ENCODE measurements at places on chromosomes 13 and 19. TPM values are rescaled to one million over a fixed set of nuclear protein-coding genes. Genes with fewer than 3 reads are reported as not detected.

- H3K27me3 ChIP-seq = peaks cover 22% of the 10 kb centered on the region
- no peaks in the 10 kb centered on the region for H3K36me3 ChIP-seq
- H3K4me3 ChIP-seq = no peak overlapping the region
- H3K27ac ChIP-seq = no peak overlapping the region
These were observed 20.9 kb upstream of the C1QTNF9B start for GRCh38 chr13:23918208-23918607.

DNA sequence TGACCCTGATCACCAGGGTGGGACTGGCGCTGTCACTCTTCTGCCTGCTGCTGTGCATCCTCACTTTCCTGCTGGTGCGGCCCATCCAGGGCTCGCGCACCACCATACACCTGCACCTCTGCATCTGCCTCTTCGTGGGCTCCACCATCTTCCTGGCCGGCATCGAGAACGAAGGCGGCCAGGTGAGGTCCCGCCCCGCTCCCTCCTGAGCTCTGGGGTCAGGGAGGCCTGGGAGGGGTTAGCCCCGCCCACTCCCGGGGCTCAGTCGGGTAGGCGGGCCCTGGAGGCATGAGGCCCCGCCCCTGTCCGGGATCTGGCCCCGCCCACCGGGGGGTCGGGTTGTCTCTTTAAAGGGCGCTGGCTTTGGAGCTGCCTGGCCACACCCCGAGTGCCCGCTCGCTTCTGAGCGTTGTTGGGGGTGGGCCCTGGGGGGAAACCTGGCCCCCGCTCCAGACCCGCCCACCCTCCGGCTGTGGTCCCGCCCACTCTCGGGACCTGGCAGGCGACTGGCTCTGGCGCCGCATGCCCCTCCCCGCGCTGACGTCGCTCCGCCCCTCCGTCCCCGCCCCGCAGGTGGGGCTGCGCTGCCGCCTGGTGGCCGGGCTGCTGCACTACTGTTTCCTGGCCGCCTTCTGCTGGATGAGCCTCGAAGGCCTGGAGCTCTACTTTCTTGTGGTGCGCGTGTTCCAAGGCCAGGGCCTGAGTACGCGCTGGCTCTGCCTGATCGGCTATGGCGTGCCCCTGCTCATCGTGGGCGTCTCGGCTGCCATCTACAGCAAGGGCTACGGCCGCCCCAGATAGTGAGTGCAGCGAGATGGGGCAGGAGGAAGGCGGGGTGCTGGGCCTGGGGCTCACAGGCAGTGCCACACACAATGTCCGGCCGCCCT, 13.1 kb downstream of the DDX39A start:
- H3K4me3 ChIP-seq = no peak overlapping the region
- peak overlapping the region; percentile 74 for H3K27ac ChIP-seq
- no peaks in the 10 kb centered on the region for H3K27me3 ChIP-seq
- DNase-seq = peak; percentile 84
- peaks cover 93% of the 10 kb centered on the region for H3K36me3 ChIP-seq

PLK5 gene
- total RNA-seq = not detected

TNNI3 gene
- not detected for total RNA-seq

PCDH20 gene
- not detected for total RNA-seq

GRCh38 chr13:112932971-112933370, 36.0 kb upstream of the MCF2L start:
- DNase-seq = no peak
- H3K4me3 ChIP-seq = no peak overlapping the region
- peaks cover 15% of the 10 kb centered on the region for H3K27me3 ChIP-seq
- H3K36me3 ChIP-seq = no peaks in the 10 kb centered on the region

DNA sequence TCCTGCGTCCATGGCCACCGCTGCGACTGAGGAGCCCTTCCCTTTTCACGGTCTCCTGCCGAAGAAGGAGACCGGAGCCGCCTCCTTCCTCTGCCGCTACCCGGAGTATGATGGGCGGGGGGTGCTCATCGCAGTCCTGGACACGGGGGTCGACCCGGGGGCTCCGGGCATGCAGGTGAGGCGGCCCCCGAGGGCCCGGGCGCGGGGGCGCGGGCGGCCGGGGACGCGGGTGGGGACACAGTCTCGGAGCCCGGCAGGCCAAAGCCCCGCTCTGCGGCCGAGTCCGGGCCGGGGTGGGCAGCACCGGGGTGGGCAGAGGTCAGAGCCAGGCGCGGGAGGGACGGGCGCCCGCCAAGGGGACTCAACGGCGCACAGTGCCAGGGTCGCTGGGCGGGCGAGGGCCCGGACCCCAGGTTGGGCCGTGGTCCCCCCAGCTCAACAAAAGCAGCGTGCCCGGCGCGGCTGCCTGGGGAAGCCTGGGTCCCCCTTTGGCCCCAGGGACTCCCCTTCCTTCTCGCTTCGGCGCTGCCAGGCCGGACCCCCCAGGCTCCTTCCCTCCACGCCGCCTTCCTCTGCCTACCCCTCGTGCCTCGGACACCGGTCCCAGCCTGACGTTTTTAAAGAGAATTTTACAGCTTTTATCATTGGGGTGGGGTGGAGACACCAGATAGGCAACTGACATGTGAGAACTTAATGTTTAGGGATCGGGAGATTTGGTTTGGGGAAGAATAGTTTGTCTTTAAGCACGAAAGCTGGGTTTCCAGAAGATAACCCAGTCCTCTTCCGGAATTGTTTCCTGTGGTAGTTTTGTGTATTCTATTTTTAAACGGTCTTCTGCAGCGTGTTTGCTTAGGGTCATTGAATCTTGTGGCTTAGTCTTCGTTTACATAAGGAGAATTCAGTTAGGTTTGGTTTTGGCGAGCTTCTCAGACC, 509 bp downstream of the TPP2 start:
- peak overlapping the region; percentile 98 for H3K27ac ChIP-seq
- peak overlapping the region; percentile 99 for H3K4me3 ChIP-seq
- no peaks in the 10 kb centered on the region for H3K27me3 ChIP-seq
- H3K36me3 ChIP-seq = peaks cover 12% of the 10 kb centered on the region
- peaks cover 80% of the 10 kb centered on the region for H3K4me1 ChIP-seq
- peak; percentile 7 for DNase-seq

DNA sequence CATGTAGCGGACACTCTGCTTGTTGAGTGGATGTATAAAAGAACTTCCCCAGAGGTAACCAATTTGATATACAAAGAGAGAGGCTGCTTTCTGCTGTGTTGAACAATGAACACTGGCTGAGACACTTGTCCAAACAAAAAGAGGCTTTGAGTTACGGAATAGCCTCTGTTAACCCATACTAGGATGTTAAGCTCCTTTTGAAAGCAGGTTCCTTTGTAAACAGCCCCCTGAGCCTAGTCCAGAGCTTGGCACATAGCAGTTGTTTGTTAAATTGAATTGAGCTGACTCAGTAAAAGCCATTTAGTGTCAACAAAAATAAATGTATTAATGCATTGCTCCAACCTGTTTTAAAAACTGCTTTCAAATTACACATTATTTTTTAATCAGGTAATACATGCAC, 200.1 kb downstream of the MZT1 start:
- no peak for DNase-seq
- H3K27ac ChIP-seq = no peak overlapping the region
- no peaks in the 10 kb centered on the region for H3K36me3 ChIP-seq
- no peak overlapping the region for H3K4me3 ChIP-seq
- H3K27me3 ChIP-seq = no peaks in the 10 kb centered on the region

- peak; percentile 51 for DNase-seq
- H3K36me3 ChIP-seq = peaks cover 5% of the 10 kb centered on the region
- H3K27ac ChIP-seq = peak within 1 kb of the TSS; percentile 57
- peak within 1 kb of the TSS; percentile 80 for H3K4me3 ChIP-seq
- no peaks in the 10 kb centered on the region for H3K27me3 ChIP-seq
- peaks cover 31% of the 10 kb centered on the region for H3K4me1 ChIP-seq
These were observed at the start of gene MAP1S for GRCh38 chr19:17718947-17719711. MAP1S (plus strand) TSS chr19:17719480; CDS start chr19:17719503, 23 bp downstream.

DNA sequence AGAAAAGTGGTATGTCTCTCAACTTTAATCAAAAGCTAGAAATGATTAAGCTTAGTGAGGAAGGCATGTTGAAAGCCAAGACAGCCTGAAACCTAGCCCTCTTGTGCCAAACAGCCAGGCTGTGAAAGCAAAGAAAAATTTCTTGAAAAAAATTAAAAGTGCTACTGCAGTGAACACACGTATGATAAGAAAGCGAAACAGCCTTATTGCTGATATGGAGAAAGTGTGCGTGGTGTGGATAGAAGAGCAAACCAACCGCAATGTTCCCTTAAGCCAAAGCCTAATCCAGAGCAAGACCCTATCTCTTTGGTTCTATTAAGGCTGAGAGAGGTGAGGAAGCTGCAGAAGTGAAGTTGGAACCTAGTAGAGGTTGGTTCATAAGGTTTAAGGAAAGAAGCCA, 96.4 kb downstream of the ZDHHC20 start:
- H3K4me1 ChIP-seq = no peaks in the 10 kb centered on the region
- no peak overlapping the region for H3K4me3 ChIP-seq
- H3K27ac ChIP-seq = no peak overlapping the region
- no peaks in the 10 kb centered on the region for H3K27me3 ChIP-seq
- DNase-seq = no peak

TSPAN16 gene
- total RNA-seq = not detected

DNA sequence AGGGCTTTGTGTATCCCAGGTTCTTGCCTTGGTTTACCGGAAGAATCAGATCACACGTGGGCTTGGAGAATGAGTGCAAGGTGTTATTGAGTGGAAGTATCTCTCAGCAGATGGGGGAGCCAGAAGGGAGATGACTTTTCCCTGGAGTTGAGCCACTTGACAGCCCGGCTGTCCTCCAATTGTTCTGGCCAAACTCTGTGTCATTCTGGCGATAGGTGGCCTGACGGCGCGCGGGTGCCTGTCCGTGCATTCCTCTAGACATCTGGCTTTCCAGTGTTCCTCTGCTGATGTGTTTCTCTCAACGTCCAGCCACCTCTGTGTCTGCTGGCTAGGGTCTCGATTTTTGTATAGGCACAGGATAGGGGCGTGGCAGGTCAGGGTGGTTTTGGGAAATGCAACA, 181.9 kb downstream of the SHISA2 start:
- no peaks in the 10 kb centered on the region for H3K36me3 ChIP-seq
- no peak overlapping the region for H3K27ac ChIP-seq
- H3K4me1 ChIP-seq = peaks cover 8% of the 10 kb centered on the region
- no peak overlapping the region for H3K4me3 ChIP-seq
- no peak for DNase-seq

BCAM gene
- not detected for total RNA-seq

GRCh38 chr13:63472711-63473110, 2057.1 kb upstream of the PCDH20 start:
- no peaks in the 10 kb centered on the region for H3K4me1 ChIP-seq
- no peaks in the 10 kb centered on the region for H3K36me3 ChIP-seq
- H3K4me3 ChIP-seq = no peak overlapping the region
- DNase-seq = no peak

- no peak overlapping the region for H3K27ac ChIP-seq
- no peak overlapping the region for H3K4me3 ChIP-seq
- no peak for DNase-seq
- peaks cover 11% of the 10 kb centered on the region for H3K27me3 ChIP-seq
These were observed 79.7 kb downstream of the STARD13 start for GRCh38 chr13:33205804-33206221.

DNA sequence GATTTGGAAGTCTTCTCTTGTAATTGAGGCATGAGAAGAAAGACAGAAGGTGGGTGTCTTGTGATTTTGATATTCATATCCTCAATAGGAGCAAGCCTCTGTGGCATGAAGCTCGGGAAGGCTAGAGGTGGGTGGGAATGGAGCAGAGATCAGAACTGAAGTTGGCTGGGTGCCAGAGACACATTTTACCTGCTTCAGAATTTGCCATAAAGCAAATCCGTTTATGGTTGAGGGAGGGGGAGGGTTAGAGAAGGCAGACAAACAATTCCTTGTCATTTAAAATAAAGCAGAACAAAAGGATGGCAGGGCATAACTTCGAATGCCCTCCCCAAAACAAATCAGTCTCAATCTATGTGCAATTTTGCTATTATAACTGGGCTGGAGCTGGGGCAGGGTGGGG, 305.9 kb downstream of the KLF5 start:
- no peaks in the 10 kb centered on the region for H3K27me3 ChIP-seq
- no peak overlapping the region for H3K4me3 ChIP-seq
- DNase-seq = no peak
- no peaks in the 10 kb centered on the region for H3K4me1 ChIP-seq
- no peak overlapping the region for H3K27ac ChIP-seq

DNA sequence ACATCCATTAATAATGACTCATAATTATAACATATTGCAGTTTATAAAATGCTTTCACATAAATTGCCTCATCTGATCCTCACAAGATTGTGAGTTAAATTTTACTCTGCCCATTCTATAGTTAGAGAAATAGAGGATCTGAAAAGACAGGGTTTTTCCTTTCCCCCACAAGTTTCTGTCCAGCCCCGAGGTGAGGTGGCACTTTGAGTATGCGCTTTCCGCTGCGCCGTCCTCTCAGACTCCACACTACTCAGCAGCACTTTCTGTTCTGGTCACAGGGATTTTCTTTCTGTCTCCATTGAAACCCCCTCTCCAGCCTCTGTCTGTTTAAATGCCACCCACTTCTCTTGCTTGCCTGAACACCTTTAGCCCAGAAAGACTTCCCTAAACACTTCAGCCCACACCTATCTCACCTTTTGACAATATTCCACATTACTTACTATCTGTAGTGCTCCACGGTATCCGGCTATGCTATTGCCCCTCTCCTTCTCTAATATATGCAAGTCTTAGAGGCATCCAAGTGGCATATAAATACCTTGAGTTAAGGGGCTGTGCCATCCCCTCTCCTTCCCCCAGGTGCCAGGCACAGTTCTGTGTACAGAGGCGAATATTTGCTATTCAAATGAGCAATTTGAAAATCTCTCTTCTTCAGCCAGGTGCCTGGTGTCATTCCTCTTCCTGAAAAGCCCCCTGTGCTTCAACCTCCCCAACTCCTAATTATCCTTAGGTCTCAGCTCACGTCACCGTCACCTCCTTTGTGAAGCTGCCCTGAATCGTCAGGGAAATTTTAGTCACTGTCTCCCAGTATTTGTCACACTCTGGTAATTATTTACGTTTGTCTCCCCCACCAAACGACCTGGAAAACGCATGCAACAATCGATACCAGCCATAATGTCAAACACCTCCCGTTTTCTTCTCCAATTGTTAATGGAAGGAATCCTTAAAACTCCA, 268.7 kb downstream of the NHLRC3 start:
- no peaks in the 10 kb centered on the region for H3K36me3 ChIP-seq
- no peak overlapping the region for H3K27ac ChIP-seq
- no peak for DNase-seq
- H3K4me1 ChIP-seq = no peaks in the 10 kb centered on the region

CEACAM1 gene
- 7.0 TPM for total RNA-seq

PBX4 gene
- total RNA-seq = 85.3 TPM

GRCh38 chr19:48760504-48761205, 5.3 kb downstream of the FGF21 start:
- no peaks in the 10 kb centered on the region for H3K27me3 ChIP-seq
- no peak overlapping the region for H3K4me3 ChIP-seq
- H3K4me1 ChIP-seq = no peaks in the 10 kb centered on the region
- DNase-seq = no peak
- H3K36me3 ChIP-seq = no peaks in the 10 kb centered on the region

- H3K27me3 ChIP-seq = no peaks in the 10 kb centered on the region
- DNase-seq = no peak
- H3K4me3 ChIP-seq = no peak overlapping the region
- no peak overlapping the region for H3K27ac ChIP-seq
- no peaks in the 10 kb centered on the region for H3K4me1 ChIP-seq
These were observed 377.2 kb upstream of the GPC6 start for GRCh38 chr13:92849381-92849780.

Measured in CD4-positive, CD25-positive, alpha-beta regulatory T cell (primary cell).